Peyer's patch (tissue), 4 donors: ENCODE measurements at places on chromosomes 3 and 15. TPM values are rescaled to one million over a fixed set of nuclear protein-coding genes. Genes with fewer than 3 reads are reported as not detected.

DNA sequence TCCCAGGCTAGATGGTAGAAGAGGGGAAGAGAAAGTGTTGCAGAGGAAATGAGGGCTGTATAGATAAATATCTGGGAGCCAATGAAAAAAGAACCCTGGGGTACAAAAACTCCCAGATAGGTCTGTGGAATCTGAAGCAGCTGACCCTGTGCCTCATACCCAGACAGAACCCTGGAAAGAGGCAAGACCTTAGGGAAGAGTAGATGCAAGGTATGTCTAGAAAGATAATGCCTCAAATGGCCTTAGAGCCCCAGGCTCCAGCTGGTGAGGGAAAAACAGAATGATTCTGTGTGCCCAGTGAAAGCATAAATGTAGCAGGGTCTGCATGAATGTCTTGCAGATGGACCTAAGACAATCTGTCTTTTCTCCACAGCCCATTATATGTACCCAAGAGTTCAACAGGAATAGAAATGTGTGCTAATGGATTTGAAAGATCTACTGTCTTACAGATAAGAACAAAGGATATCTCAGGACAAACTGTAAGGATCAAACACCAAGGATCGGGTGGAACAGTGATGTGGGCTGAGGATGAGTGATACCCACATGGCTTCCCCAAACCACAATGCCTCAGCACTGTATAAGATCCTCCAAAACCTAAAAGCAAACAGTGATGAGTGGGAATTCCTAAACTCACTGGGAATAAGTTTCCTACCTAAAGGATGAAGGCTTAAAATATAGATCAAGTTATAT is 58.8 kb downstream of the NCEH1 start:
- DNase-seq: no peak

DNA sequence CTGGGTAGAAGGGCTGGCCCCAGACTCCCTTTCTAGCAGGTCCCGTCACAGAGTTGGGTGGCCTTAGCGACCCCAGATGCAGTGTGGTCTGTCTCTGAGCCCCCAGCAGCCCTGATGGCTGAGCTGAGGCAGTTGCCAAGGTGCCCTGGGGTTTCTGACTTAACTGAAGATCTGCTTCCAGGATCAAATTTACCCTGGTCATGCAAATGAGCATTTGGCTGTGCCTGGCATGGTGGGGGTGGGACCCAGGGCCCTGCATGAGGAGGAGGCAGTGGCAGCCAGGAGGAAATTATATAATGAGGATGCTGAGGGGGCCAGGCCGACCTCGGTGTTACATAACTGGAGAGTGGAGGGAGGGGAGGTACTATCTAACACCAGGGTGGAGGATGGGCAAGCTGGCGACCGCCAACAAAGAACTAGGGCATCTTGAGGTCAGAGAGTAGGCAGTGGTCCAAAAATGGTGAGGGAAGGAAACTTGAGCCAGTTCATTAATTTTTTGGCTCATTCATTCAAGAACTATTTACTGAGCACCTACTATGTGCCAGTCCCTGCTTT is 16.4 kb downstream of the PLEKHO2 start:
- no peak for DNase-seq

DNA sequence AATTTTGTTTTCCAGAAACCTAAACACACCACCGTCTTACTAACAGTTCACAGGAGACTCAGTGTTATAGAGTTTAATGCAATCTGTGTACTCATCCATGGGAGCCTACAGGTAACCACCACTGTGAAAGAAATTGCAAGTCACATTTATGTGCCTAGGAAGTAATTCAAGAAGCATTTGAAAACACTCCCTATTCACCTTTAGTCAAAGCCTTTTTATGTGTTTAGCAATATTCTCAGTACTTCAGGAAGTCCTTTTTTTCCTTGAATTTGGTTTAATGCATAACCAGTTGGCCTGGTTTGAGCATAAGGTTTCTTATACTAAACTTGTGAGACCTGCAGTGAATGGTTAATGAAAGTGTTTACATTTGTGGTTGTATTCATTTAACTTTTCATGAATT is 346.1 kb downstream of the CHST2 start:
- DNase-seq: no peak

GRCh38 chr3:190318666-190319065 is 3.6 kb downstream of the CLDN1 start:
- DNase-seq: no peak

DNA sequence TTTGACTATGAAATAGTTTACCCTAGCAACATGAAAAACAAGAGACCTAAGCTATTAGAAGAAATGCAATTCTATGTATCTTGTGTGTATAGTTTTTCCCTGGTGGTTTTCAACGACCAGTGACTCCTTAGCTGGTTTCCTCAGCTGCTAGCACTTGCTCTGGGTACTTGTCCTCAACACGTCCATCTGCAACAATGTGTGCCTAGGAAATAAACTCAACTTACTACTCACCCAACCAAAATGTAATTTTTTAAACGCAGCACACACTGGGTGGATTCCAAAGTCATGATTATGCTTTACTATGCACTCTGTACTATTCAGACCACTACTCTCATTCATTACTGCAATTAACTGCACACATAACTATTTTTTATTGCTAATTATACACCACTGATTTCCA is 31.0 kb downstream of the CPA3 start:
- no peak for DNase-seq

DNA sequence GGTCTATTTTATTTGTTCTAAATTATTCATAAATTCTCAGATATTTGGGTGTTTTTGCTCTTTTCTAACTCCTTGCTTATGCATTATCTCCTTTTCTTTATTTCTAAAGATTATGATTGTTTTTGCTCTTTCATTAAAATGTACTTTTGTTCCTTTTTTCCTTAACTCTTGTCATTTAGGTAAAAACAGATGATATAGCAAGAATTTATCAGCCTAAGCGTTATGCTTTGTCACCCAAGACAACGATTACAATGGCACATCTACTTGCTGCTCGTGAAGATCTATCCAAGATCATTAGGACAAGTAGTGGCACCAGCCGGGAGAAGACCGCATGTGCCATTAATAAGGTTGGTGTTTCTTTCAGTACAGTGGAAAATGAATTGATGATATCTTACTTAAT is 27.2 kb downstream of the FAM98B start:
- DNase-seq: no peak

KBTBD13 gene
- not detected for total RNA-seq

AMT gene
- 18.9 TPM for total RNA-seq

ALG1L2 gene
- total RNA-seq: 2.4 TPM
